ENCODE measurements at places on chromosomes 1 and 21.

DNA sequence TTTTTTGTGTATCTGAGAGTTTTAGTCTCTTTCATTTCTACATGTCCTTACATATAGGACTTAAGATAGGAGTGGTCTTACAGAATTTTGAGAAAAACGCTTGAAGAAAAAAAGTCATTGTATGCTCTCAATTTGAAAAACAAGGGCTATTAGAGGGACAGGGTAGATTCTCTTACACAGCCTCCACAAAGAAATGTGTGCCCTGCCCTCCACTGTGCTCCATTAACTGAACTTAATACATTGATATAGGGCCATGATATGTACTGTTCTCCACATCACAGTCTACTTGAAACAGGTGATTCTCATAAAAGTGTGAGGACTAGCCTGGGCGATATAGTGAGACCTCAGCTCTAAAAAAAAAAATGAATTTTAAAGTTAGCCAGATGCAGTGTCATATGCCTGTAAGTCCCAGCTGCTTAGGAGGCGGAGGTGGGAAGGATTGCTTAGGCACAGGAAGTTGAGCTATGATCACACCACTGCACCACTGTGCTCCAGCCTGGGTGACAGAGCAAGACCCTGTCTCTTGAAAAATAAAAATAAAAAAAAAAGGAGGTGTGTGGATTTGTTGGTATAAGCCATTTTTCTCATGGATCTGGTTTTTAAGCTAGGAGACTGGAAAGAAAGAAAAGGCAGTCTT, 77.0 kb downstream of the HMCN1 start:
- no peak for DNase-seq

DNA sequence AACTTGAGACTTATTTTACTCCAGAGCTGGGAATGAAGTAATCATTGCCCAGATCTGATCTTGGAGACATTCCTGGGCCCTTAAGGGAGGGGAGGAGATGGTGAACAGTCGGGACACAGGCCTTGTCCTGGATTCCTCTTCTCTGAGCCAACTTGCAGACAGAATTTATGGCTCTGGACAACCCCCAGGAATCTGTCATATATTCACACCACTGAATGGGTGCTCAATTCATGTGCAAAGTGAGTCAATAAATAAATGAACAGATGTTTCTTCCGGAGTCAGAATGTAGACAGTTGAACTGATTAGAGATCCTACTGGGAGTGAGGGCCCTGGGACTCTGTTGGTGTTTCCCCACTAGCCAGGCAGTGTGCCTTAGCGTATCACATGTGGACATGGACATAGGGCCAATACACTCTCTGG, 2.6 kb downstream of the TUFT1 start:
- DNase-seq = no peak

DNA sequence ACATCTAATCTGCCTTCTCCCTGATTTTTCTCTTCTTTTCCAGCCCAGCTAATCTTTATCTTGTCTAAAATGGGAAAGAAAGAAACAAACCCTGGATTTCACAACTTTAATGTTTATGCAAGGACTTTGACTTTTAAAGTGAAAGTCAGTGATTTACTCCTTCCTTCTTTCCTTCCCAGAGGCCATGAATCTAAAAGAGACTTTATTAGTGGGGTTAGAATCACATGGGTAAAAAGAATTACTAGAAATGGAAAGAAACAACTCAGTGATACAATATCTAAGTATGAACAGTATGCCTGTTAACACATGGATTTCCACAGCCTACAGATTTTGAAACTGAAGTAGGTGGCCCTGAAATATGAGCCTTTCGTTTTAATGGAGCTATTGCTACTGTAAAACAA, 59.8 kb upstream of the KCNK2 start:
- DNase-seq = no peak

- no peak for DNase-seq
Observed at GRCh38 chr1:223702735-223703667, 9.3 kb upstream of the CAPN2 start.

Data from iPS DF 6.9 (cell line).